GOT3 (cell line): ENCODE measurements at places on chromosomes 13 and 19.

- DNase-seq, result no peak
These were observed 711 bp downstream of the FUT2 start for GRCh38 chr19:48696353-48697010.

GRCh38 chr13:36133950-36134626, 2.9 kb upstream of the DCLK1 start:
- no peak for DNase-seq

GRCh38 chr19:43667126-43667875, 2.7 kb downstream of the PLAUR start:
- DNase-seq, result no peak

DNA sequence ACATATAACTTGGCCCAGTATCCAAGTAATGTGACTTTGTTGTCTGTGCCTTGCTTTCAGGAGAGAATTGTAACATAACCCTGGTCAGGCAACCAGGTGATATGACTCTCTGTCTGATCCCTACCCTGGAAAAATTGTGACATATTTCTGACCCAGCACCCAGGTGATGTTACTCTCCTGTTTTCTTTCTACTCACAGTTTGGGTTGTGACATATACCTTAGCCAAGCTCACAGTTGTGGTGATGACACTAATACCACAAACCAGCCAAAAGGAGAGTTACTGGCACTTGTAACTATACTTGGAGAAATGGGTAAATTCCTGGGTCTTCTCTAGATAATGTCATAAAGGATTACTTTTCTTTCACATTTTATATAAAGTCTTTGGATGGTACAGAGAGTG, 14.3 kb upstream of the ZNF254 start:
- no peak for DNase-seq

- DNase-seq, result no peak
These were observed 826.7 kb downstream of the DIAPH3 start for GRCh38 chr13:59337070-59337469.

GRCh38 chr19:46491975-46492682, 3.5 kb downstream of the PNMA8B start:
- DNase-seq, result no peak

GRCh38 chr19:12035220-12036172, at the start of gene ZNF433:
Gene ZNF433, minus strand, starts transcription at chr19:12035679. Its CDS starts 140 bp downstream, at chr19:12035539.
- peak; percentile 61 for DNase-seq

DNA sequence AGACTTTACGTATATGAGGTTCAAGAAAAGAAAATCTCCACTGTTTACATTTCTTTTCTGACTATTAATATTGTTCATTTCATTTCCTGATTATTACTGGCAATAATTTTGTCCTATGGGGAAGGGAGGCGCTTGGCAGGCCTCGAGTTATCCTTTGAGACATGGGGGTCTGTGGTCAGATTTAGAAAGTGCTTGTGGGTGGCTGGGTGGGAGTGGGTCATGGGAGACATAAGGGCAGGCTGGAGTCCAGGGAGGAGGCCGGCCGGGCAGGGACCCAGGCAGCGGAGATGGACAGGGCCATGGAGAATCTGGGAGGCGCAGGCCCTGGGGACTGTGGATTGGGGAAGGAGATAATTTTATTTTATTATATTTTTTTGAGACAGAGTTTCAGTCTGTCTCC, 40.1 kb downstream of the LTBP4 start:
- DNase-seq, result no peak

- no peak for DNase-seq
These were observed 679.3 kb upstream of the GPC6 start for GRCh38 chr13:92547266-92547665.

DNA sequence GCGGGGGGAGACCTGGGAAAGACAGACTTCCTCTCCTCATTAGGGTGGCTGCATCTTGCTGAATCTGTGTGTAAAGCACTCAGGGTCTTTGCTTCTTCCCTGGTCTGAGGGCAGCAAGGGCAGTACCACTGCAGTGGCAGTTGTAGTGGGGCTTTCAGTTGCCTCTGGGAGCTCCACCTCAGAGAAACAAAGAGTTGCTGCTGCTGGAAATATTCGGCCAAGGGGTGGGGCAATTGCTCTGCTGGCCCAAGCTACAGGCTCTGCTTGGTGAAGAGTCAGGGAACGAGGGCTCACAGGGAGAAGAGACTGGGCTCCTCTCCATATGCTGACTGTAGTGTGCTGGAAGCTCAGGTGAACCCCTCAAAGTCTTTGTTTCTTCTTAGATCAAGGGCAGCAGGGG, 52.5 kb downstream of the POSTN start:
- DNase-seq, result no peak

GRCh38 chr13:40161931-40162330, 504.5 kb downstream of the FOXO1 start:
- DNase-seq, result no peak

- no peak for DNase-seq
These were observed 420.8 kb upstream of the SLITRK1 start for GRCh38 chr13:84303035-84303434.

DNA sequence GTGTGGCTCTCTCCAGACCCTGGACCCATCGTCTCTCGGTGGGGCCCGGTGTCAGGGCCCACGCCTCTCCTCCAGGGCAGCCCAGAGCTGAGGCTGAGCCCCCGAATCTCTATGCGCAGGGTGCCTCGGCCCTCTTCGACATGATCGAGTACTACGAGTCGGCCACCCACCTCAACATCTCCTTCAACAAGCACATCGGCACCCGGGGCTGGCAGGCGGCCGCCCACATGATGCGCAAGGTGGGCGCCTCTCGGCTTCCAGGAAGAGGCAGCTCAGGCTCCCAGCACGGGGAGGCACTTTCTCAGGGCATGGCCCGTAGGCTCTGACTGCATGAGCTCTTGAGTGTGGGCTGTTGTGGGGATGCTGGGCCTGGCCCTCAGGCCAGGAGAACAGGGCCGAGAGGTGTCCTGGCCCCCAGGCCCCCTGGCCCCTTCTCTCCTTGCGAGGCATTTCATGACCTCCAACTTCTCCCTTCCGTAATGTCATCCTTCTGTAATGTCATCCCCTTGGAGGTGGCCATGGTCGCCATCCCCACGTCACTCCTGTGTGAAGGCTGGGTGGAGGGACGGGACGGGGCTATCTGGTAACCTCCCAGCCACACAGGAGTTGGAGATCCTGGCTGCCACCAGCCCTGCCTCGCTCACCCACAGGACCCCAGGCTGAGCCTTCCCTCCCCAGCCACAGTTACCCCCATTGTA, 19.4 kb downstream of the NKPD1 start:
- DNase-seq, result no peak

DNA sequence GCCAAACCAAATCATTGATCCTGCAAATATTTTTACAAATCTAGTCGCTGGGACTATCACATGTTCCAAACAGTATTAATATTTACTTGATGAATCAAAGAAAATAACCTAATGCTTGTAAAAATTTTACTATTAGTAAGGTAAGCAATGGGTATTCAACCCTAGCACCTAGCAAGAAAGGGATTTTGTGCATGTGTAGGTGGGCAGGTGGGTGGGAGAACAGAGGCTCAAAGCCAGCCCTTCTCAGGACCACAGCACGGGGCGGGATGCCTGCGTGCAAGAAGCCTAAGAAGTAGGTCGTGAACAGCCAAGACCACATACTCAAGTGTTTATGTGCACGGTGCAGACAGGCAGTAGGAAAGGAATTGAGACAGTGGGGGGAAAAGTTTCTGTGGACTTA, 26.6 kb downstream of the DOCK9 start:
- DNase-seq, result no peak

- no peak for DNase-seq
These were observed 16.6 kb downstream of the KEAP1 start for GRCh38 chr19:10486551-10486950.

GRCh38 chr13:103006641-103007426, 59.4 kb downstream of the SLC10A2 start:
- DNase-seq, result no peak

- no peak for DNase-seq
These were observed 89.3 kb upstream of the C1QTNF9B start for GRCh38 chr13:23986619-23987018.

DNA sequence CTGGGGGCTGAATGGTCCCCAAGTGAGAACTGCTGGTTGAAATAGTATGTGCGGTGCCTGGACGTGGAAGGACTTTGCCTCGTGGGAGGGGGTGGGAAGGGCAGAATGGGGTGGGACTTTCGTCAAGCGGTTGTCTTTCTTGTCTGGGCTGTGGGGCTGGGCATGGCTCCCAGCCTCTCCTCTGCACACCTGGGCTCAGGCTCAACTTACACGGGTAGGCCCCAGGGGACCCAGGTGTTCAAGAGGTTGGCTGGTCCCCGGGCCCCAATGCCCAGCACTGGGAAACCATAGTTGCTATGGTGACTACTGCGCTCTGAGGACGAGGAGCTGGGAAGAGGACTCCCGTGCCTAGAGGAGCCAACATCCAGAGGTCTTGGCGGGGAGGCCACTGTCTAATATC, 7.3 kb downstream of the NWD1 start:
- no peak for DNase-seq

GRCh38 chr19:17762505-17763229, 11.4 kb downstream of the FCHO1 start:
- DNase-seq, result peak; percentile 40

DNA sequence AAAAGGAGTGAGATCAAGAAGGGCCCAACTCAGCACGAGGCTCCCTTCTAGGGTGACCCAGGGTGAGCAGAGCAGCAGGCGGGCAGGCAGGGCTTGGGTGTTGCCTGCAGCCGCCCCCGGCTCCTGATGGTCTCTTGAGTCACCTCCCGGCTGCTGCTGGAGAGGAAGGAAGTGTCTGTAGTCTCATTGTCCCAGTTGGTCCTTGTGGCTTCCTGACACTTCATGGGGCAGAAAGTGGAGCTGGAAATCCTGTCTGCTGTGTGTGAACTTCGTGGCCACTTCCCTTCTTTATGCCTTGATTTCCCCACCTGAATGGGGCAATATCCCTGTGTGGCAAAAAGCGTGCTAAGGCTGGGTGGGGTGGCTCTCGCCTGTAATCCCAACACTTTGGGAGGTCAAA, 2.5 kb downstream of the MAP1S start:
- no peak for DNase-seq

- DNase-seq, result no peak
These were observed 135.5 kb downstream of the IRS2 start for GRCh38 chr13:109650861-109651260.

DNA sequence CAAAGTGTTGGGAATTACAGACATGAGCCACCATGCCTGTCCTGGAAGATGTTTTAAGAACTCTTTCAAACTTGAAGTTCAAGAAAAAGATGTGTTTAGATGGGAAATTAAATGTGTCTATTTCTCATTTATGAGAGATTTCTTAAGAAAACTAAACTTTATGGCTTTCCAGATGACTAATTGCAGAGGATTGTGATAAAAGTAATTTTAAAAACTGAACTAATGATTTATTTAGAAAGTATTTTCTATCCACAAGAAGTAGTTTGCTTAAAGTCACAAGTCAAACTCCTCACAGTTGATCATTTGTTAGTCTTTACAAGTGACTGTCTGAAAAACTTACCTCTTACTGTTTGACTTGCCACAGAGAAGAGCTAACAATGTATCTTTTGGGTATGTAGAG, 89.6 kb upstream of the SPRY2 start:
- DNase-seq, result no peak

- DNase-seq, result no peak
These were observed 59.3 kb upstream of the ABCC4 start for GRCh38 chr13:95360464-95361097.

DNA sequence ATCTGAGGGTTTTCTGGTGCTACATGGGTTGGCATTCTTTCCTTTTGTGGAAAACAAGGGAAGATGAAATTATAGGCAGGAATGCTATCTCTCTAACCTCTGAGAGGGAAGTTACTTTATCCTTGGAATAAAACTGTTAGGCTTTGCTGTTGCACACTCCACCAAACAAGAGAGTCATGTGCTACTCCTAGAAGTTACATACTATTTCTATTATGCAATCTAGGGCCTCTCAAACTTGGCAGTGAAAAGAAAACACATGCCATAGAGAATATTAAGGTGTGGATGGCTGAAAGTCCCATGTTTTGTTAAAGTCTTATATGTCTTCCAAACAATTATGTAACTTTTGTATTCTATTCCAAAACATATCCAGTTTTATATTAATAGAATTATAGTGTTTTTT, 367.9 kb downstream of the SLC7A1 start:
- DNase-seq, result no peak

GRCh38 chr13:76778853-76779252, 107.4 kb downstream of the KCTD12 start:
- no peak for DNase-seq

DNA sequence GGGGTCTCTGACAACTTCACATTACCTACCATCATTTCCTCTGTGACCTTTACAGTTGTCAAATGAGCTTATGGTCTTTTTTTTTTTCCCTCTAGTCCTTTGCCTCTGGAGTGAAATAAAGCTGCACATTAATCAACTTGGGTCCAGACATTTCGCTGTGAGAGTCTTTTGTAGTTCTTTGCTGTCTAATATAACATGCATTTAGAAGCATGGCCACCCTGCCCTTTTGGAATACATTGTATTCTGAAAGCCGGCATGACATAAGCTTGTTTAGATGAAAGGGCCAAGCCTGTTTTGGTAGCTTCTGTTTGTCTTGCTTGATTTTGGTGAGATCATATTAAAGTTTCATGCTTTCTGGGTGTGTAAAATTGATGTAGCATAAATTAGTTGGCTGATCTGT, 509.8 kb downstream of the DIAPH3 start:
- no peak for DNase-seq

GRCh38 chr19:56678205-56678604, 6.6 kb upstream of the ZNF835 start:
- DNase-seq, result no peak

DNA sequence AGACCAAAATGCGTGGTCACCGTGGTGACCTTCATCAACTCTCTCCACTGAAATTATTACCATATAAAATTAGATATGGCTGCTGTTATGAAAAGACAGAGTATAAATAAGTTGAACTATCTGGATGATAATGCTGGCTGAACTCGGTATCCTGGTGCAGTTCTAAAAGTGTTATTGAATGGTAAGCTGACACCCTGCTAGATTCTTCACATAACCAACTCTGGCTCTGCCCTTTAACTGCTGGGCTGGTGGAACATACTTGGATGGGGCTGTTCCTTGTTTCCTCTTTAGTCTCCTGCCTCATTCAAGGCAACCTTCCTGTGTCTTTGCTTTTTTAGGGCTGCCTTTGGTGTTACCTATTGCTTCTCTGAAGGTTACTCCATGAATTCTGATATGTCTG, 106.9 kb downstream of the FGF9 start:
- no peak for DNase-seq

DNA sequence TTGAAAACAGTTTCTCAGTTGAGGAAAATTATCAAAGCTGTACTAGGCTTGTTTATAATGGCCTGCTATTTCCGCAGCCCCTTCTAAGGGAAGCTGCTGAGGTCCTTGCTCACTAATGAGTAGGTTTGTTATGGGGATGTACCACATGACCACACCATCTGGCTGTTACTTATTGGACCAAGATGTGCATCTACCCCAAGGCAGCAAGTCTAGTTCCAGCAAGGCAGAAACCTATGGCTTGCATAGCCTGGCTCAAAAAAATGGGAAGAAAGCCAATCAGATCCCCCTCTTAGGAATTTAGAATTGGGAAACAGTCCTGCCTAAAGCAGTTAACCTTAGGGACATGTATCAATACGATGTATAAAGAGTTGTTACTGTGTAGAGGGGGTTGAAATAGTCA, 186.5 kb upstream of the SPRY2 start:
- DNase-seq, result no peak

- no peak for DNase-seq
These were observed 160.5 kb downstream of the DLEU7 start for GRCh38 chr13:50682966-50683365.

- no peak for DNase-seq
These were observed 110.2 kb upstream of the GJB6 start for GRCh38 chr13:20342311-20342710.

GRCh38 chr19:7706188-7706954, 4.4 kb upstream of the FCER2 start:
- no peak for DNase-seq

- DNase-seq, result no peak
These were observed 30.8 kb upstream of the RFC3 start for GRCh38 chr13:33787051-33787591.
